ENCODE measurements at places on chromosomes 3 and 15. TPM values are rescaled to one million over a fixed set of nuclear protein-coding genes. Genes with fewer than 3 reads are reported as not detected.

The SNTN gene
- not detected for total RNA-seq

The SEMA7A gene
- total RNA-seq, result 1.3 TPM

DNA sequence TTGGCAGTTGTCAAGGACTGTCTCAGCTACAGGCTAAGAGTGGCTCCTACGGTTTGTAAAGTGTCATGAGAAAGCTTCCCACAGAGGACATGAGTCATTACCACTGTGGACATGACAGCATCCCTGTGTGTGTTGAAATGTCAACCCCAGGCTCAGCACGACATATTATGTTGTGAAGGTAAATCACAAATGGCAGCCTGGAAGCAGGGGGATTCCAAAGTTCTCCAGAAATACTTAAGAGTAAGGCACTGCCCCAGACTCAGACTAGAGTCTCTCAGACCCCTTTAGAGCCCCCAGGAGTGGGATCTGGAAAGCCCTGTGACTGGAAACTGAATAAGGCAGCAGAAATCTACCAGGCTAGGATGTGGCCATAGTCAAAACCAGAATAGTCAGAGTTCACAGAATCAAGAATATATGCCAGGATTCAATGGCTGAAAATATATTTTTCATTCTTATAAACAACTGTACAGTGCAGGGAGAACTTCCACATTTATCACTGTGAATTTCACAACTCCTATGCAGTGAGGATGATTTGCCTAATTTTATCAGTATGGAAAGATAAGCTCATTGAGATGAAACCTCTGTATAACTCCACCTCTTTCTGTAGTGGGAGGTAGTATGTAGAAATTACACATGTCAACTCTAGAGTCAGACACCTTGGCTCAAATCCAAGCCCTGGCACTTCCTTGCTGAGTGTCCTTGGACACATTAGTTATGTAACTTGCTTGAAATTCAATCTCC, 237.1 kb upstream of the CFAP20DC start:
- no peak for DNase-seq

The NLGN1 gene
- not detected for total RNA-seq

The ZCWPW2 gene
- 0.51 TPM for total RNA-seq

The TLR9 gene
- total RNA-seq, result not detected

The PEAK1 gene
- 25.9 TPM for total RNA-seq

DNA sequence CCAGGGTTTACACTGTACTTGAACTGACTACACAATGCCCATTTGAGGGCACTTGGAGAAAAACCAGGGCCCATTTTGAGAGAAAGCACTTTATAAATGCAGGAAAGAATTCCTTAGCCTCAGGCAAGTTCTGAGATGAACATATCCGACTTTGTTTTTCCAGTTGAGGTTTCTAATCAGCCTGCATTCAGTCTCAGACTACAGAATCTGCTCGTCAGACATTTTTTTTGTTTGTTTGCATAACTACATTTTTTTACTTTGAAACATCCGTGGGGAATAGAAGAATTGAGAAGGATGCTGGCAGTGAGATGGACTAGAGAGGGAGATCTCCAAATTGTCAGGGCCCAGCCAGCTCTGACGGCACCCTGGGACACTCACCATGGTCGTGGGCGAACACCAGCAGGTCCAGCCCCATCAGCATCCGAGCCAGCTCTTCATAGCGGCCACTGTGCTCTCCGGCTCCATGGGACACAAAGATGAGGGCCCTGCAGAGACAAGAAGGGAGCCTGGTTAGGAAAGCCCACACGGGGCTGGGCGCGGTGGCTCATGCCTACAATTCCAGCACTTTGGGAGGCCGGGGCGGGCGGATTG, 40.8 kb downstream of the MGLL start:
- DNase-seq, result no peak

GRCh38 chr3:120147072-120147871, 53.0 kb upstream of the GSK3B start:
- peak; percentile 96 for DNase-seq

The CDHR4 gene
- 0.15 TPM for total RNA-seq

The ASB14 gene
- not detected for total RNA-seq

DNA sequence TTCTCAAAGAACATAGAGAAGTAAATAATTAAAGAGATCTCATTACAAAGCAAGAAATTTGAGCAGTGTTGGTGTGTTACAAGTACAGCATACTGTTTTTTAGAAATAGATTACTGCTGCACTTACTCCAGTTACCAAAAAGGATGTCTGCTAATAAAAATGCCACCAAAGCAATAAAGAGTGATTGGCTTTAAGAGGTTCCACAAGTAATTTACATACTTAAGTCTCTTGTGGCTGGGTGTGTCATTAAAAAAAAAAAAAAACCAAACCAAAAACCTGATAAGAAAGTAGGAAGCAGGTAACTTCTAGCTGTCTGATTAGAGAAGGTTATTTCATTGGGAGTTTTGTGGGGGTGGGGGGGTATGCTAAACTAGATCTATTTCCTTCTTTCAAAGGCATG, 15.2 kb downstream of the RAB11A start:
- no peak for DNase-seq

GRCh38 chr3:106792716-106793115, 584.5 kb upstream of the CCDC54 start:
- no peak for DNase-seq

- no peak for DNase-seq
Observed at GRCh38 chr3:29079358-29079757, 201.5 kb upstream of the RBMS3 start.

DNA sequence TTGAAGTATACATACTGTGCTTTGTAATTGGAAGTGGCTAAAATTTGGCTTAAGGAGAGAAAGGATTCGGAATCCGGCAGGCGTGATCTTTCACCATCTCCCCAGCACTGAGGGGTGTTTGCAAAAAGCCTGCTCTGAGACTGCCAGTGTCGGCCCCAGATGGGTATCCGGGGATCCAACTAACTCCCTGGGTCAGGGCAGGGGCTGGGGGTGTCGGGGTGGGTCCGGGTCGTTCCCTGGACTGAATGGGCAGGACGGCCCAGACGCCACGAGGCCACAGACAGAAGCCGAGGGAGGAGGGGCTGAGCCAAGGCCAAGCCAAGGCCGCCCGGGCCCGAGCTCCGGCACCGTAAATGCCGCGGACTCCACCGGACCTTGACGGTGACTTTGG, 349 bp downstream of the PPIB start:
- DNase-seq, result no peak

- DNase-seq, result peak; percentile 15
Observed at GRCh38 chr15:25947323-25948314, 84.5 kb upstream of the ATP10A start.
